HS-27A (cell line): ENCODE measurements at places on chromosomes 11 and 22.

DNA sequence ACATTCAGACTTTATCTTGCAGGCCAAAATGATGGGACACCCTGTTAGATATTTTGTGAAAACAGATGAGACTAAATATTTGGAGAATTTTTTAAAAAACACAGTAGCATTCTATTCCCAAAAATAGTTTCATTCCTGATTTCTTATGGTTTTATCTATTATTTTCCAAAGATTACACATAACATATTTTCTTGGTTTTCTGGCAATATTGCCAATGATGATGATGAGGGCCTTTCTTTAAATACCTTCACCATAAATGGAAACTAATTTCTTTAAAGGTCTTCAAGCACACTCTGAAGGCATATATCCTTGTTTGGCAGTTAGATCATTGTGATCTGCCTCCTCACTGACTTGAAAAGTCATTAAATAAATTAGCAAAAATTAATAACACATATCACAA lies 522.3 kb upstream of the LUZP2 start:
- no peak for DNase-seq

GRCh38 chr11:28697920-28698827 lies 590.0 kb downstream of the METTL15 start:
- no peak for DNase-seq

DNA sequence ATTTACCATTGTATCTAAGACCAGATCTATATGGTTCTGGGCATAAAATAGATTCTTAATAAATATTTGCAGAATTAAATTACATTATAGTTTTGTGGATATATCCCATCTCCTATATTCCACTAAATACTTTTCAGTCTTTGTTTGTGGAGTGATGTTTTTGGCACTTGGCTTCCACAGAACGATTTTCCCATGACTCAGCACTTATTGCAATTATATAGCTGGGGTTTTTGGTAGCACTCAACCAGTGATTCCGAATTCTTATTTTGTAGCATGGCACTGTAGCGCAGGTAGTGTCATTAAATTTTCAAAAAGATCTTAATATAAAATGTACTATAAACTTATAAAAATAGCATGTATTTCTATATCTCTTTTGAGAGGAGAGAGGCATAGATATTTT lies 221.2 kb downstream of the TRPC6 start:
- no peak for DNase-seq

GRCh38 chr11:92149996-92150395 lies 74.6 kb upstream of the FAT3 start:
- DNase-seq: no peak

- DNase-seq: no peak
These were observed 226.9 kb downstream of the SNX19 start for GRCh38 chr11:130689222-130689908.

DNA sequence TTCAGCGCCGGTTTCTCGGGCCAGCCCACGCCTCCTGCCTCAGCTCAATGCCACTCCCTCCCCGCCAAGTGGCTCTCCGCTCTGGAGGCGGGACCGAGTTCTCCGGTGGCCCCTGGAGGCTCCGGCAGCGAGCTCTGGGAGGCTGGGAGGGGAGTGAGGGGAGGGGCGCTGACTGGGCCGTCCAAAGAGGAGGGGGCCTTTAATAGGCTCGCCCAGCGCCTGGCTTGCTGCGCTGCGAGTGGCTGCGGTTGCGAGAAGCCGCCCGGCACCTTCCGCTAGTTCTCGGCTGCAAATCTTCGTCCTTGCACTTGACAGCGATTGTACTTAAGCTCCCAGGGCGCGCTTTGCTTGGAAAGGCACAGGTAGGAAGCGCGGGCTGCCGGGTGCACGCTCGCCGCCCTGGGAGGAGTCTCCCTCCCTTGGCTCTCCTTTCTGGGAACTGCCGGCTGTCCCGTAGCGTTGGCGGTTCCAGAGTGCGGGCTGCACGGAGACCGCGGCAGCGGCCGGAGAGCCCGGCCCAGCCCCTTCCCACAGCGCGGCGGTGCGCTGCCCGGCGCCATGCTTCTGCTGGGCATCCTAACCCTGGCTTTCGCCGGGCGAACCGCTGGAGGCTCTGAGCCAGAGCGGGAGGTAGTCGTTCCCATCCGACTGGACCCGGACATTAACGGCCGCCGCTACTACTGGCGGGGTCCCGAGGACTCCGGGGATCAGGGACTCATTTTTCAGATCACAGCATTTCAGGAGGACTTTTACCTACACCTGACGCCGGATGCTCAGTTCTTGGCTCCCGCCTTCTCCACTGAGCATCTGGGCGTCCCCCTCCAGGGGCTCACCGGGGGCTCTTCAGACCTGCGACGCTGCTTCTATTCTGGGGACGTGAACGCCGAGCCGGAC lies at the start of gene ADAMTS15:
Gene ADAMTS15, plus strand, starts transcription at position 230 of the 894 bp plus-strand sequence. Its CDS starts 329 bp downstream, at position 559.
- no peak for DNase-seq

DNA sequence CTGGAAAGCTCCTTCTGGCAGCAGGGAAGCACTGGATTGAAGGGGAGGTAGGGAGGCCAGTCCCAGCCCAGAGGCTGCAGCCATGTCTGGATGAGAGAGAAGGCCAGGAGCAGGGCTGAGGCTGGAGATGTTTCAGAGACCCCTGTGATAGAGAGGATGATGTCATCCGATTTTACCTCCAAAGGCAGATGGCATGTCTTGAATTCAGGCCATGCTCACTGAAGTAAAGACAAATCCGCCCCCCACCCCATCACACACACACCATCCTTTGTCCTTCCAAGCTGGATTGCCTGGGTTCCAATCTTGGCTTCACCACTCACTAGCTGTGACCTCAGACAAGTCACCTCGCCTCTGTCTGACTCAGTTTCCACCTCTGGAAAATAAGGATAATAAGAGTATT lies 47.2 kb downstream of the TP53I11 start:
- no peak for DNase-seq

DNA sequence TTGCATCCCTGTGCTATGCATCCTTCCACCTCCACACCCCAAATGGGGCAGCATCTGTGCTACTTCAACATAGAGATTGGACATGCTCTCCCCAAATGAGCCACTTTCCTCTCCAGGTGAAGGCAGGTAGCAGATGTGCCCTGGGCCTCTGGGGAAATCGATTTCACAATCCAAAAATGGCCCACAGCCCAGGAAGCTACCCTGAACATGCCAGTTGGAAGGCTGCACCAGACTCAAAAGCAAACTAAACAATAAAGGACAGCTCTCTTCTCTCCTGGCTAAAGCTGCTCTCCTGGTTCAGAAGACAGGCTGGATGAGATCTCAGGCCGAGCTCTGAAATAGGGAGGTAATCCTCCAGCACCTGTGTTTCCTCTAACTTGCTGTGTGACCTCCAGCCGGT lies 19.7 kb downstream of the ISX start:
- no peak for DNase-seq
